NCI-H2081 (cell line): ENCODE measurements at places on chromosomes 16 and 17.
A peak's percentile ranks its signal among the peaks of the same experiment; 100 is the strongest.

DNA sequence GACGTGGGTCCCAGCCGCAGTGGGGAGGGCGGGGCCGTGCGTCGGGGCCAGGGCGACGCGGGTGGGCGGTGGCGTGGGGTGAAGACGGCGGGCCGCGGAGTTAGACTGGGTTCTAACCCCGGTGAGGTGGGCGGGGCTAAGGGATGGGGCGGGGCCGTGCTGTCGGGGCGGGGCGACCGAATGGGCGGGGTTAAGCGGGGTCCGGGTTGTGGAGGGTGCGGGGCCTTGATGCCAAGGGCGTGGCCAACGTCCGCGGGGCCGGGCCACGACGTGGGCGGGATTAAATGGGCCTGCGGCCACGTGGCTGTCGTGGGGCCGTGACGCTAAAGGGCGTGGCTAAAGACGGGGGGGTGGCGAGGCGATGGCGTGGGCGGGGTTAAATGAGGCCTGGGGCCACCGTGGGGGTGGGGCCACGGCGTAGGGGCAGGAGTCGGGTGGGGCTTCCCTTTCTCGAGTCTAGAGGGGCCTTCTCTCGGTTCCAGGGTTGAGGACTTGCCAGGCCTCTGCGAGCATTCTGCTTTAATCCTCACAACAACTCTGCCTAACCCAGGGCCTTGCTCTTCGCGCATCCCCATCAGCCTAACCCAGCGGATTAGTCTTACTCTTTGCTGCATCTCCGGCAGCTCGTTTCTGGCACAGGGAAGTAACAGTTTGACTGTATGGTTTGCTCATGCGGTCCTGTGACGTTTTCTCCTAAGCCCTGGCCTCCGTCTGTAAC is 739 bp downstream of the TCF25 start:
- DNase-seq: peak; percentile 84

- no peak for DNase-seq
These were observed 584.0 kb upstream of the CDH8 start for GRCh38 chr16:62620275-62620674.

DNA sequence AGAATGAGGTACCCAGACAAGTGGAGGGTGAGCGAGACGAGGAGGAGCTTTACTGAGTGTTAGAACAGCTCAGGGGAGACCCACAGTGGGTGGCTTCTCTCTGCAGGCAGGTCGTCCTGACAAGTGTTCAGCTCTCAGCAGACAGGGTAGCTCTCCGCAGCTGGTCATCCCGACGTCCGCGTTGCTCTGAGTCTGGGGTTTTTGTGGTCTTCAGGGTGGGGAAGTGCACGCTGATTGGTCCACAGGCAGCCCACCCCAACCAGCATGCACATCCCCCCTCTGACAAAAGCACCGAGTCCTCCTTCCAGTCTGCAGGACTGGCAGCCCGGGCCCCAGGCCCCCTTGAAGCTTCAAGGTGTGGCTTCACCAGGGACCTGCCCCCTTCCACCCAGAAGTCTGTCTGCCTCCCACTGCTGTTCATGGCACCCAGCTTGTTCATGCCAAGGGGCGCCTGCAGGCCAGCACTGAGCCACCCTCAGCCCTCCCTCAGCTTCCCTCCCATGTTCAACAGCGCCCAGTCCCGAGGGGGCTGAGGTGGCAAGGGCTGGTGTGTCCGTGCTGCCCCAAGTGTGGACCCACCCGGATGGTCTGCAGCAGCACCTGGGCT is 19.9 kb upstream of the WDR45B start:
- DNase-seq: no peak

- DNase-seq: no peak
These were observed 7.7 kb upstream of the RBFOX3 start for GRCh38 chr17:79618383-79619067.

GRCh38 chr17:71283486-71283885 is 837.3 kb upstream of the SOX9 start:
- DNase-seq: no peak

DNA sequence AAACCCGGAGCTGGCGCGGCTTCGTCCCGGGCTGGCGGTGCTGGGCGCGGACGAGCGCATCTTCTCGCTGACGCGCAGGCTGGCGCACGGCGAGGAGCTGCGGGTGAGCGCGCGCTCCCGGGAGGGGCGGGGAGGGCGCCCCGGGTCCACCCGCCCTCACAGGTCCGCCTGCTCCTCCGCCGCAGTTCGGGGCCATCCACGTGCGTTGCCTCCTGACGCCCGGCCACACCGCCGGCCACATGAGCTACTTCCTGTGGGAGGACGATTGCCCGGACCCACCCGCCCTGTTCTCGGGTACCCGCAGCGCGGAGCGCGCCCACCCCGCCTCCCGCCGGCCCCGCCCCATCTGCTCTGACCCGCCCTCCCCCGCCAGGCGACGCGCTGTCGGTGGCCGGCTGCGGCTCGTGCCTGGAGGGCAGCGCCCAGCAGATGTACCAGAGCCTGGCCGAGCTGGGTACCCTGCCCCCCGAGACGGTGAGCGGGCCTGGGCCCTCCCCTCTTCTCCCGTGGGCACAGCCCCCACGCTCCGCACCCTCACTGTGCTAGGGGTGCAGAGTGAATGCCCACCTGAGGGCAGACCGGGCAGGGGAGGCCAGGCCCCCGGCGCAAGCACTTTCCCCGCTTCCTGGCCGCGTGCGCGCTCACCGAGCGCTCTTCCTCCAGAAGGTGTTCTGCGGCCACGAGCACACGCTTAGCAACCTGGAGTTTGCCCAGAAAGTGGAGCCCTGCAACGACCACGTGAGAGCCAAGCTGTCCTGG is 1.4 kb downstream of the HAGHL start:
- peak; percentile 84 for DNase-seq

- no peak for DNase-seq
These were observed 55.3 kb downstream of the RBFOX3 start for GRCh38 chr17:79555543-79555942.

GRCh38 chr17:3845291-3845620 is 790 bp downstream of the NCBP3 start:
- peak; percentile 5 for DNase-seq

DNA sequence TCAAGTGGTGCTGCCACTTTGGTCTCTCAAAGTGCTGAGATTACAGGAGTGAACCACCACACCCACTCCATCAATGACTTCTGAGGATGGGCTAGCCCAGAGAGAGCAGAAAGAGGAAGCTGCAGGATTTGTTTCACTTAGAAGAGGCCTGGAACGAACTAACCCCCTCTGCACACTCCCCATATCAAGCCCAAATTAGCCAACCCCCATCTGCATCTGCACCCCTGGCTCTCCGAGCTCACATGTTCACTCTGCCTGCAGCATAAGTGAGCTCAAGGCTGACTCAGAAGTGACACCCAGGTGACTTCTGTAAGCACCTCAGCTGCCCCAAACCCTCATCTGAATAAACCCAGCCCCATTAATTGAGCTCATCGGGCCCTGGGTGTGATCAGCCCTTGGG is 4.8 kb downstream of the SCNN1G start:
- DNase-seq: no peak

DNA sequence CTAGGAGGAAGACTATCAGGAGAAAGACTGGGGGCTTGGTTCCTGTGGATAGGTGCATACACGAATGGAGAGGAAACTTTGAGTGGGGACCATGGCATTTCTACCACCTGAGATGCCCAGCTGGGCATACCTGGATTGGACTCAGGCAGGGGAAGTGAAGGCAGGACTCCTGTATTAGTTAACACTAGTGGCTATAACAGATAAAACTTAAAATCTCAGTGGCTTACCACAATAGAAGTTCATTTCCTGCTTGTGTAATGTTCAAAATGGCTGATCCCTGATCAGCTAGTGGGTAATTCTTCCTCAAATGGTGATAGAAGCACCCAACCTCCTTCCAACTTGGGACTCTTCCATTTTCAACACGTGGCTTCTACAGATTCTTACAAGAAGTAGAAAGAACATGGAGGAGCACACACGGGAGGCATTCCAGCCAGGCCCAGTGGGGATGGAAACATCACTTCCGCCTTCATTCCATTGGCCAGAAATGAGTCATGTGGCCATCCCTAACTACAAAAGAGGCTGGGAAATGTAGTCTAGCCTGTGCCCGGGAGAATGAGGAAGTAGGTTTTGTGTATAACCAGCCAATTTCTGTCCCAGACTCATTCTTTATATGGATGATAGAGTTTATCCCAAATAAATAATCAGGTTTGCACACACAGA is 112.1 kb downstream of the UTP18 start:
- DNase-seq: peak; percentile 18

DNA sequence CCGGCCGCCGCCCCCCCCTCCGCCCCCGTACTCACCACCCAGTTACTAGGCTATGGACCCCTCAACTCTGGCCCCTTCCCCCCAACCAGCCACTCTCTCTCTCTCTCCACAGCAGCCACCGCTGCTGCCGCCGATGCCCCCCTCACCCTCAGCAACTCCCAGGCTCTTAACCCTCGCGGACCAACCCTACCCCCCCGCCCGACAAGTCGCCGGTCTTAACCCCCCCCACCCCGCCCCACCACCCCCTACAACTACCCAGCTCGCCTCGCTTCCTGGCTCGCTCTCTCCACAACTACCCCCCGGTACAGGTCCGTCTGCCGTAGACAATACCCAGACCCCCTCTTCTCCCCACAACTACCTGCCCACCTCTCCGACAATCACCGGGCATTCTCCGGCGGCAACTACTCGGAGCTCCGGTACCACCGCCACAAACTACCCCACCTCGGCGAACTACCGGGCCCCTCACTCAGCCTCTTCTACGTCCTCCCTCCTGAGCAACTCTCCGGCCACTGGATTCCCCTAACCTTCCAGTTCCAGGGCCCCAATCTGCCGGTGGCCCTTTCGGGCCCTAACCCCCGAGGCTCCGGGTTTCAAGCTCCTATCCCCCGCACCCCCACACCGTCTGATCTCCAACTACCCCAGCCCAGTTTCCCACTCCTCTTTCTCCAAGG is 702 bp downstream of the PHF23 start:
- DNase-seq: no peak

DNA sequence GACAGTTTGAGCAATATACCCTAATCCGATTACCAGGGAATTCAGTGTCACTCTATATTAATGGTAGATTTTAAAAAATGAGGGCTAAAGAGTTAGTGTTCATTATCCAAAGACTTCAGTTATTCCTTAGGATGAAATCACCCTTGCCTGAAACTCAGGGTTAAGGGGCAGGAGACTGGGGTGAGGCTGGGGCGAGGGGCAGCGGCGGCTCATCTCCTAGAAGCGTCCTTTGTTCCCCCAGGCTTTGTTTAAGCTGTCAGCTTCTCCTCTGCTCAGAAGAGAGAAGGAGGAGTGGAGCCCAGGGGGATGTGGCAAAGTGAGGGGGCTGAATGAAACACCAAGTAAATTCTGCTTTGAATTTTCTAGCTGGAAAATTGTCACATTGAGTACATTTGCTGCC is 117.7 kb upstream of the ELAC2 start:
- no peak for DNase-seq

GRCh38 chr16:1169285-1170075 is 16.6 kb downstream of the CACNA1H start:
- DNase-seq: no peak

GRCh38 chr17:27959382-27959709 is 66.2 kb upstream of the LYRM9 start:
- no peak for DNase-seq

DNA sequence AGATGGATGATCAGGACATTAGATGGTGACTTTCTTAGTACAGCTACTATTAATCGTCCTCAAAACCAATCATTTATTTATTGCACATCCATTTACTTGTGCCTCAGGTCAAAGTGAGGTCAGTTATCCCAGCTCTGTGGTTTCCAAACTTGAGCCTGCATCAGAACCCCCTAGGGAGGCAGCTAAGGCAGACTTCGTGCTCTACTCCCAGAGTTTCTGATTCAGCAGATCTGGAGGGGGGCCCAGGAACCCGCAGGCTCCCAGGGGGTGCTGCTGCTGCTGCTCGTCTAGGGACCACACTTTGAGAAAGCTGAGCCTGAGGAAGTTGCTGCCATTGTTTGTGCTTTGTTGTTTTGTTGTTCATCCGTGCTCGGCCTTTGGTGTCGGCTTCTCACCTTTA is 44.0 kb upstream of the CLEC18B start:
- DNase-seq: no peak

DNA sequence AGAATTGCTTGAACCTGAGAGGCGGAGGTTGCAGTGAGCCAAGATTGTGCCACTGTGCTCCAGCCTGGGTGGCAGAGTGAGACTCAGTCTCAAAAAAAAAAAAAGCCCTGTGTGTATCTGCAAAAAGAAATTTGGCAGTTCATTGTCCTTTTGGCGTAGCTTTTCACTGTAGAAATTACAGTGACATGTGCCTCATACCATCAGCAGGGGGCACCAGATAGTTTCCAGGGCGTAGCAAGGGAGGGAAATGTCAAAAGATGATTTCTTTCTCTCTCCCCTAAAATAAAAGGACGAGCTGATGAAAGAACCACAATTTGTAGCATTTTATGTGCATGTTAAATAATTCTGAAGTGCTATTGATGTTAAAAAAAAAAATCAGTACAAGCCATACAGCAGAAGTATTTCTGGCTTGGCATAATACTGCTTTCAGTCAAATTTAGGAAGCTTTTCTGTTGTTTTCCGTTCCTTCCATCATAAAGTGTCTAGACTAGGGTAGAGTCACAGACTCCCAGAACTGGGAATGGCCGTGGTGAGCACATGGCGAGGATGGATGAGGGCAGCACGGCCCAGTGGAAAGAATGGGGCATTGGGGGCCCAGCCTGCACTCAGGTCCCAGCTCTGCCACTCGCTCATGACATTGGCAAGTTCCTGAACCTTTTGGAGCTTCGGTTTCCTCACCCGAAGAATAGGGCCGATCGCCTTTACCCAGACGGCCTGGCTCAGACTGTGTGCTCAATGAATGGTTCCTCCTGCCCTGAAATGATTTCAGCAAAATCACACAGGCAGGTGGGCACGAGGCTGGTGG is 59.8 kb upstream of the RPH3AL start:
- DNase-seq: peak; percentile 29
